Myometrial cell (primary cell): ENCODE measurements at places on chromosomes 1 and 21. TPM values are rescaled to one million over a fixed set of nuclear protein-coding genes. Genes with fewer than 3 reads are reported as not detected.

Gene NTNG1
- total RNA-seq: 5.7 and 12.7 TPM in 2 replicates

Gene FMO5
- total RNA-seq: 0.29 and 0.71 TPM in 2 replicates

Gene CEPT1
- 23.6 and 27.1 TPM in 2 replicates for total RNA-seq

Gene TTC39A
- under 0.01 TPM in 1 of 2 replicates, not detected in the other for total RNA-seq

Gene ADAMTS1
- total RNA-seq: 42.1 and 48.7 TPM in 2 replicates

Gene NBPF20
- 0.58 and 1.6 TPM in 2 replicates for total RNA-seq

Gene CAPN9
- total RNA-seq: not detected in 2 replicates
